ENCODE measurements at places on chromosomes 2 and 18. TPM values are rescaled to one million over a fixed set of nuclear protein-coding genes. Genes with fewer than 3 reads are reported as not detected.

DNA sequence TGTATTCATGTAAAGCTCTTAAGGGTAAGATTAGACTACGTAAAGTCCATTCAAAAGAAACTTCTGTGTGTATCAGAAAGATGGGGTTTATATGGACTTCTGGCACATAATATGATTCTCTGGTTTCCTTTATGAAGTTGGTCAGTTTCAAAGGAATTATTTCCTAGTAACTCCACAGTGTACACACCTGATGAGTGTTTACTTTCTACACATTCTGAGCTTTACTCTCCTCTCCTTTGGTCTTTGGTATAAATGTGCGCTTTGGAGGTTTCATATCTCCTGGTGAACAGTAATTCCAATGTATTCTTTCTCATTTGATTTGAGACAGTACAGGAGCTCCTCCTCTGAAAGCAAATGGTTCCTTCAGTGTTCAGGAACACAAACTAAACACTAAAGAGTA, 88.1 kb downstream of the OXER1 start:
- no peak overlapping the region for H3K4me3 ChIP-seq
- no peaks in the 10 kb centered on the region for H3K4me1 ChIP-seq
- no peaks in the 10 kb centered on the region for H3K36me3 ChIP-seq
- no peak overlapping the region for H3K27ac ChIP-seq

HOXD13 gene
- not detected for total RNA-seq

DNA sequence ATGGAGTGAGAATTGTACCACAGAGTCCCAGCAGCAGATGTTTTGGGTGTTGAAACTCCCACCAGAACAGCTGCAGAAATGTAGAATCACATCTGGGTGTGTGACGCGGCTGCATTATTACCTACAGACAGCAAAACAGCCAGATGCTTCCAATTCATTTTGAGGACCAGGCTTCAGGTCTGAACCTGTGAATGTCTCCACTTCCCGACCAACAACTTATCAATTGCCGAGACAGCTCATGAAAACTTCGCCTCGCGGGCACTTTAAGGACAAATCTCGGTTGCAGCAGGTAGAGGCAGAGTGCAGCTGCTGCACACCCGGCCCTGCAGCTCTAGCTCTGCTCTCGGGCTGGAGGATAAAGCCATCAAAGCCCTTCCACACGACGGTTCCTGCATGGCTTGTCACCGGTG, 202.0 kb downstream of the HRH4 start:
- H3K27me3 ChIP-seq = no peaks in the 10 kb centered on the region
- DNase-seq = no peak
- H3K4me3 ChIP-seq = no peak overlapping the region

DNA sequence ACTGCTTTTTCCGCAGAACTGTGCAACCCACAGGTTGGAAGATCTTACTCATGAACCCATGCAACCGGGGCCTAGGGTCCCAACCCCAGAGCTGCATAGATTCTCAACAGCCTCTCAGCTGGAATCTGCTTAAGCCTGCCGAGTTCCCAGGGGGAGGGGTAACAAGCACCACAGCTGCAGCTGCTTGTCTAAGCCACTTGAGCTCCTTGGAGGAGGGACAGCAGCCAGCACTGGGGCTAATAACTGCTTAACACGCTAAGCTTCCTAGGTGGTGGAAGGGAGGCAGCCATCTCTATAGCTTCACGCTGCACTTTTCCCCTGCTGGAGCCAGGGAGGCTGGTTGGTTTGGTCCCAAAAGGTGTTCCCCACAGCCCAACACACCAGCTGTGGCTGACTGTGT, 311.6 kb downstream of the DSC3 start:
- no peaks in the 10 kb centered on the region for H3K36me3 ChIP-seq
- no peaks in the 10 kb centered on the region for H3K27me3 ChIP-seq
- DNase-seq = no peak
- no peaks in the 10 kb centered on the region for H3K4me1 ChIP-seq

CHRNG gene
- not detected for total RNA-seq

GRCh38 chr2:25076749-25077148, 34.9 kb downstream of the EFR3B start:
- no peaks in the 10 kb centered on the region for H3K36me3 ChIP-seq
- peaks cover 4% of the 10 kb centered on the region for H3K4me1 ChIP-seq
- no peak overlapping the region for H3K27ac ChIP-seq
- no peak for DNase-seq
- H3K27me3 ChIP-seq = peaks cover 7% of the 10 kb centered on the region

CNGA3 gene
- total RNA-seq = under 0.01 TPM

RTP5 gene
- total RNA-seq = not detected

DNA sequence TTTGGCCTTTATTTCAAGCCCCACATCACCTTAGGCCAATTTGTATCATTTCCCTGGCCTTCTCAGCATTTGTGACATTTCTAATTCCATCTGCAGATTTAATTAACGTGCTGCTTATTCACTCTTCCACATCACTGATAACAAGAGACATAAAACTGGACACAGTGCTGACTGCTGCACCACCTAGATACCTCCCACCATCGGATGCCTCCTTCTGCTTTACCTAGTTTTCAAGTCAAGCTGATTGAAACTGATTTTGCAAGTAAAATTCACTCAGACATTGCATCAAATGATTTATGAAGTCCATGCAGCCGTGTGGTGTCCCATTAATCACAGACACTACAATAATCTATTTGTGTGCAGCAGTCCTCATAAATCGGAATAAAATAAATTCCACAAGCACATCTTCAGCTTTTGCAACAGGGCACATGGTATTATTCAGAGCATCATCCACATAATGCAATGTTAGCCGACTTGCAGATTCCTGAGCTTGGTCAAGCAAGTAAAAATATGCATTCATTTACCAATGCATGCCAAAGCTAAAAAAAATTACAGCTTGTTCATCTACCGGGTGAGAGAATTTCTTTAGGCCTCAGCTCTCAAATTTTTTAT, 15.9 kb upstream of the CRIM1 start:
- H3K27ac ChIP-seq = no peak overlapping the region
- no peaks in the 10 kb centered on the region for H3K27me3 ChIP-seq

GRCh38 chr18:9109523-9109922, 7.0 kb downstream of the NDUFV2 start:
- peak; percentile 36 for DNase-seq
- H3K27me3 ChIP-seq = no peaks in the 10 kb centered on the region
- H3K36me3 ChIP-seq = no peaks in the 10 kb centered on the region
- H3K27ac ChIP-seq = peak overlapping the region; percentile 26
- H3K4me1 ChIP-seq = peaks cover 10% of the 10 kb centered on the region

SLC23A3 gene
- 1.8 TPM for total RNA-seq

GRCh38 chr2:167140767-167141166, 252.5 kb downstream of the XIRP2 start:
- H3K27ac ChIP-seq = peak overlapping the region; percentile 71
- H3K4me1 ChIP-seq = peaks cover 9% of the 10 kb centered on the region
- no peaks in the 10 kb centered on the region for H3K27me3 ChIP-seq
- no peak overlapping the region for H3K4me3 ChIP-seq
- no peaks in the 10 kb centered on the region for H3K36me3 ChIP-seq
